Gastrocnemius medialis (tissue), 4 donors: ENCODE measurements at places on chromosomes 12 and 14.

DNA sequence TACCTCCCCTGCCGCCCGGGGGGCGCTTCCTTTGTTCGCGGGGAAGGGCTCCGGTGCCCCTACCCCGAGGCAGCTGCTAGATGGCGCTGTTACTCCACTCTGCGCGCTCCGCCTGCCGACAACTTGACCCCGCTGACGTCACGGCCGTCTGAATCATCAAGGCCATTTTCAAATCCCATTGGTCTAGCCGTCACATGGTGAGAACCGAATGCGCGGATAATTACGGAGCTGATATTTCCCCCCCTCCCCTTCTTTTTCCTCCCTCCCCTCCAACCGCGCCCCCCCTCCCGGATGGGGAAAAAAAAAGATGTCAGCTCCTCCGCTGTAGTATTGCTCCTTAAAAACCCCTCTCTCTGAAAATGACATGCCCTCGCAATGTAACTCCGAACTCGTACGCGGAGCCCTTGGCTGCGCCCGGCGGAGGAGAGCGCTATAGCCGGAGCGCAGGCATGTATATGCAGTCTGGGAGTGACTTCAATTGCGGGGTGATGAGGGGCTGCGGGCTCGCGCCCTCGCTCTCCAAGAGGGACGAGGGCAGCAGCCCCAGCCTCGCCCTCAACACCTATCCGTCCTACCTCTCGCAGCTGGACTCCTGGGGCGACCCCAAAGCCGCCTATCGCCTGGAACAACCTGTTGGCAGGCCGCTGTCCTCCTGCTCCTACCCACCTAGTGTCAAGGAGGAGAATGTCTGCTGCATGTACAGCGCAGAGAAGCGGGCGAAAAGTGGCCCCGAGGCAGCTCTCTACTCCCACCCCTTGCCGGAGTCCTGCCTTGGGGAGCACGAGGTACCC is at the start of gene HOXC10:
Gene HOXC10 (plus strand): TSS at position 246 of the 791 bp plus-strand sequence. CDS start 114 bp downstream, at position 360.
- DNase-seq, result peak; percentile 97

DNA sequence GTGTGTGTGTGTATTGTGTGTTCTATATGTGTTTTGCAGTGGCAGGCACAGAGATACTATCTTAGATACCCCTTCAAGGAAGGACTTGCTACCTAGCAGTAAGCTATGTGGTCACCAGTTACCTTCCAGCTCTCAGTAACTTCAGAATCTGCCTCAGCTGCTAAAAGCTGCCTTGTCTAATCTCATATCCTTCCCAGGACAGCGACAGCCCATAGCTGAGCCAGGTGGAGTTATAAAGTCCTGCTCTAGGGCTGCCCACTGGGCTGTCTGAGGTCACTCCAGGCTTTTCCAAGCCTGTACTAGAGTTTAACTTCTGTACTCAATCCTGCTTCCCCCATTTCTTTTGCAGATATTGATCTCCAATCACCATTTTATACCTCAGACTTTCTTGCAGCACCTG is 942.6 kb downstream of the GALC start:
- no peak for DNase-seq

- no peak for DNase-seq
These were observed 7.3 kb downstream of the USP15 start for GRCh38 chr12:62267480-62267879.

DNA sequence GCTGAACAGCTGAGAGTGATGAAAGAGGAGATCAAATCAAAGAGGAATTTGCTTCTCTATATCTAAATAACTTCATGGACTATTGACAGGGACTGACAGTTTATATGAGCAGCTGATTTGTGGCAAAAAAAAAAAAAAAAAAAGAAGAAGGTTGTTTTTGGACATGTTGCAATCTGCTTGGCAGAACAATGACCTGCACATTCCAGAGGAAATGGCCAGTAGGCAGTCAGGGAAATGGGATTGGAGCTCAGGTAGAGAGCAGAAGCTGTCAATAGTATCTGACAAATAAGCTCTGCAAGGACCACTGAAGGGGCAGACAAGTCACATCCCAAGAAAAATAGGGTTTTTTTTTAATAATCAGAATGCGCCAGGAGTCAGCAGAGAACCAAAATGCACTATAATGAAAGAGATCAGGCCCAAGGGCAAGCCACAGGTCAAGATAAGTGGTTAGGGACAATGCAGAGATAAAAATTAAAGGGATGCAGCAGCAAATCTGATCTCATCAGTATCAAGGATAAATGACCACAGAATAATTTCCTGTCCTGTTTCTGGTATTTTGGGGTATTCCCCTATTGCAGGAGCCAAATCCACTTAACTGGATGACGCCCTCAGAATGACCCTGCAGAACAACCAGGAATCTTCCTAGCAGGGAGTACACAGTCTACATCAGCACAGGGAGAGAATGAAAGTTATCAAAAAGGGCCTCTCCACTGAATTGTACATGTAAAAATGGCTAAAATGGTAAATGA is 22.6 kb upstream of the DUSP16 start:
- no peak for DNase-seq

- no peak for DNase-seq
These were observed 69.0 kb downstream of the AKAP6 start for GRCh38 chr14:32397861-32398640.

DNA sequence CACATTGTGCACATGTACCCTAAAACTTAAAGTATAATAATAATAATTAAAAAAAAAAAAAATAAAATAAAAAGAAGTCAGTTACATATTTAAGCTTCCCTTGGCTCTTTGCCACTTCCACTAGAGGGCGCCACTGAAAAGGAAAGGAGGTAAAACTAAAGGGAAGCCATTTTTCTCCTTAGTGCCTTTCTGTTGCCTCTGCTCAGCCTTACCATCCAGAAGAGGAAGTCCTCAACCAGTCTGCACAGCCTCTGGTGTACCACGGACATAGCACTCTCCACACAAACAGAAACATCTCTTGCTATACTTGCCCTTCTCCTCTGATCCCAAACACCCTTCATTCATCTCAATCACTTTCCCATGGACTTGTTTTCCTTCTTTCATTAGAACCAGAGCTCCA is 169.0 kb upstream of the EEA1 start:
- DNase-seq, result peak; percentile 42

- DNase-seq, result no peak
These were observed 948.7 kb downstream of the LRFN5 start for GRCh38 chr14:42555365-42555764.

GRCh38 chr12:103846415-103846814 is 5.4 kb upstream of the NT5DC3 start:
- DNase-seq, result no peak

GRCh38 chr12:98578821-98579220 is 14.7 kb upstream of the SLC25A3 start:
- no peak for DNase-seq
